Regular cardiac myocyte (primary cell): ENCODE measurements at places on chromosomes 7 and 10. TPM values are rescaled to one million over a fixed set of nuclear protein-coding genes. Genes with fewer than 3 reads are reported as not detected.

SSBP1 gene
- total RNA-seq, result 133 and 222 TPM in 2 replicates

BET1 gene
- 38.2 and 84.0 TPM in 2 replicates for total RNA-seq

ASNS gene
- 26.2 and 42.8 TPM in 2 replicates for total RNA-seq

TMEM254 gene
- 6.5 and 7.1 TPM in 2 replicates for total RNA-seq

KIAA1549 gene
- 0.56 and 0.58 TPM in 2 replicates for total RNA-seq
